Left renal cortex interstitium (tissue), 4 donors: ENCODE measurements at places on chromosomes 4 and X. TPM values are rescaled to one million over a fixed set of nuclear protein-coding genes. Genes with fewer than 3 reads are reported as not detected.

The GIMD1 gene
- not detected for polyA plus RNA-seq

DNA sequence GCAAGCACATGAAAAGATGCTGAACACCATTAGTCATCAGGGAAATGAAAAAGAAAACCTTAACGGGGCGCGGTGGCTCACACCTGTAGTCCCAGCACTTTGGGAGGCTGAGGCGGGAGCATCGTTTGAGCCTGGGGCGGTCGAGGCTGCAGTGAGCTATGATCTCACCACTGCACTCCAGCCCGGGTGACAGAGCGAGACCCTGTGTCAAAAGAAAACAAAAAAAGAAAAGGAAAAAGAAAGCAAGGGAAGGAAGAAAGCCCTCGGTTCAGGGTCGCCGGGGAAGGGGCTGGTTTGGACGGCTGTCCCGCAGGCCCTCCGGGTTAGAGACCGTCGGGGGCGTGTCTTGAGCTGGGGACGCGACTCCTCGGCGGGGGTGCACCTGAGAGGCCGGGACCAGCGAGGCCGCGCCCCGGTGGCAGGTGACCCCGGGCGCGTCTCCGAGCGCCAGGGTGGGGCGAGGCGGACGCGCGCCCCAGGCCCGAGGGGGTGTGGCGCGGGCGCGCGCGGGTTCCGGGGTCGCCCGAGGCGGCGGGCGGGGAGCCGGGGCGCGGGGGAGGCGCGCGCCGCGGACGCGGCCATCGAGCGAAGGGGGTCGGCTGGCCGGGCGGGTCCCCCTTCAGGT, 478 bp upstream of the PLXNA3 start:
- no peak for DNase-seq

The MGST2 gene
- 59.5 TPM for polyA plus RNA-seq

DNA sequence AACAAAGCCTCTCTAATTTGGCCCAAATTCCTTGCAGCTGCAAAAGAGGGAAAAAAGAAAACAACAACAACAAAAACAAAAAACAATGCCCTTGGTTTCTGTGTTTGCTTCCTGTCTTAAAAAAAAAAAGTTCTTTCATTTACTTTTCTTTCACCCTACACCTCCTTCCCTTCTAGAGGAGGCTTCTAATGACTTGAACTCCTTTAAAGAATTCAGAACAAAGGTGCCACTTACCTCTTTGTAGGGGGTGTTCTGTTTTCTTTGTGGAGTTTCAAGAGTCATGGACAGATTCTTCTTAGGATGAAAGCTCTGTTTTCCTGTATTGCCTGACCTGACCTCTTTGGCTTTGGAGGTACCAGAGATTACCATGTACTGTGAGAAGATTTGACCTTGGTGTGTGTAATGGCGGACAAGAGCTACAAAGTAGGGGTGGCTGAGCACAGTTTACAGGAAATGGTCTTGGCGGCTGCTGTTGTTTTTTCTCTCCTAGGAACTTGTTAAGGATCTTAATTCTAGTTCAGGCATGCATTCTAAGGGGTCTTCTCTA, 72.4 kb upstream of the S100G start:
- no peak for DNase-seq

DNA sequence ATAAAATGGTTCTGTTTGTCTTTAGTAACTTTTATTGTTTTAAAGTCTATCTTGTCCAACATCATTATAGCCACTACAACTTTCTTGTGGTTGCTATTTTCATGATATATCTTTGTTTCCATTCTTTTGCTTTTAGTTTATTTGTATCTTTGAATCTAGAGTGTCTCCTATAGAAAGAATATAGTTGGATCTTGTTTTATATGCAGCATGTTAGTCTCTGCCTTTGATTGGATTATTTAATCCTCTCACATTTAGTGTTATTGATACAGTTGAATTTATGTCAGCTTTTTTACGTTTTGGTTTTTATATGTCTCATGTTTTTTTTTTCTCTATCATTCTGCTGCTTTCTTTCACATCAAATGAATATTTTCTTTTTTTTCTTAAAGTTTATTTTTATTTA, 98.1 kb downstream of the VSIG4 start:
- DNase-seq, result no peak

GRCh38 chr4:152563209-152563608, 27.3 kb upstream of the FBXW7 start:
- DNase-seq, result no peak

The PORCN gene
- 11.0 TPM for polyA plus RNA-seq

The ELOVL6 gene
- 28.9 TPM for polyA plus RNA-seq

- no peak for DNase-seq
Measured at GRCh38 chr4:100979736-100980135, 367.6 kb downstream of the PPP3CA start.

The FGFR3 gene
- polyA plus RNA-seq, result 70.0 TPM

DNA sequence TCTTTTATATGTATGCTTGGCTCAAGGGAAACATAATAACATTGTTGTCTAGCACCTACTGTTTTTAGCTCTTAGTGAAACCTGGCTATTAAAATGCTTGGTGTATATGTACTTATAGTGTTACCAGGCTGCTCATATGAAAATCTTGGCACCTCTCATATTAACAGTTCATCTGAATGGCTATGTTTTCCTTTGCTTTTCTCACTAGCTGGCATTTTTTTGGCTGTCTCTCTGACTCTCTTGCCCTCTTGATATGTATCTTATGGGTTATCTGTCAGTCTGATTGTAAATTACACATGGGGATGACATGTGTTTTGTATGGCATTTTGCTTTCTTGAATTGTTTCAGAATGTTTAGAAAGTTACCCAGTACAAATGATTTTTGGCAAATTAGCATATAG, 158.0 kb downstream of the ARHGAP24 start:
- no peak for DNase-seq

The HPGD gene
- polyA plus RNA-seq, result 83.4 TPM

GRCh38 chr4:102869569-102870197, 891 bp downstream of the CISD2 start:
- DNase-seq, result no peak

GRCh38 chrX:30150196-30150895, 65.0 kb upstream of the MAGEB2 start:
- no peak for DNase-seq

- no peak for DNase-seq
Measured at GRCh38 chr4:186819342-186820086, 95.9 kb upstream of the FAT1 start.

- DNase-seq, result no peak
Measured at GRCh38 chrX:2894885-2895292, 34.2 kb downstream of the ARSD start.
